Progenitor cell of endocrine pancreas (in vitro differentiated cells): ENCODE measurements at places on chromosomes 2 and 18. TPM values are rescaled to one million over a fixed set of nuclear protein-coding genes. Genes with fewer than 3 reads are reported as not detected.
A peak's percentile ranks its signal among the peaks of the same experiment; 100 is the strongest.

DNA sequence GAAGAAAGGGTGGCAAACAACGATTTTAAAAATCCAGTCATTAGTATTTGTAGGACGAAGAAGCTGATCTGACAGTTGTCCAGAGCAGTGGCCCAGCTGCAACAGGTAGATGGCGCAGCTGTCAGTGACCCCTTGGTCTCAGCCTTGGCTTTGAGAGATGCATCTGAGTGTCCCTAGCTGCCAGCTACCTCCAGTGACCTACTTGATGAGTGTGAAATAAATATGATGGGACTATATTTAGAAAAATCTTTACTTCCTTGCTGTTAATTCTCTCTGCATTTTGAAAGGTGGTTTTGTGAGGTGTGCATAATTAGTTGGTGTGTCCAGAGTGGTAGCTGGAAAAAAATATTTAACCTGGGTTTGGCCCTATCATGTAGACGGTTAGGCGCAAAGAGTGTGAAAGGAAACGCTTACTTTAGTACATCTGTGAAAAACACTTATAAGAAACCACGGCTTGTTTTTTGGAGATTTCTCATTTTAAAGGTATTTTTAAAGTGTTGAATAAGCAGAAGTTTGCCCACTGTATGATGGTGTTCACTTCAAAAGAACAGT is 963 bp downstream of the INPP1 start:
- peak overlapping the region; percentile 26 for H3K27ac ChIP-seq
- peaks cover 3% of the 10 kb centered on the region for H3K27me3 ChIP-seq
- H3K36me3 ChIP-seq: no peaks in the 10 kb centered on the region
- peak overlapping the region; percentile 79 for H3K4me3 ChIP-seq
- DNase-seq: no peak

DNA sequence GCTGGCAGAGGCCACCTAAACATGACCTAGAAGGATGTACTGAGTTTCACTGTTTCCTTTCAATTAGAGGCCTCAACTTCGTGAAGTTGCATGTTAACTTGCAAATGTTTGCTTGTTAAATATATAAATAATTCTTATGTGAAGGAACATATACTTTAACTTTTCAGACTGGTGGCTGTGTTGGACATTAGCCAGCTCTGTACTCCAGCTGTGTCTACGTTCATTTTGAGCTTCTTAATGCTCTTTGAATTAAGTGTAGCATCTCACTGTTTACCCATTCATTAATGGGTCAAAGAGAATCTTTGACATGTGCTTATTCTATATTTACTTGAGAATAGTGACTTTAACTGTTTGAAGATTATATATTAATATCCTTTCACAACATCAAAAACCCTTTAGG is 823.2 kb upstream of the ID2 start:
- H3K4me3 ChIP-seq: no peak overlapping the region
- no peak for DNase-seq
- H3K4me1 ChIP-seq: no peaks in the 10 kb centered on the region
- no peak overlapping the region for H3K27ac ChIP-seq
- H3K27me3 ChIP-seq: peaks cover 8% of the 10 kb centered on the region

DNA sequence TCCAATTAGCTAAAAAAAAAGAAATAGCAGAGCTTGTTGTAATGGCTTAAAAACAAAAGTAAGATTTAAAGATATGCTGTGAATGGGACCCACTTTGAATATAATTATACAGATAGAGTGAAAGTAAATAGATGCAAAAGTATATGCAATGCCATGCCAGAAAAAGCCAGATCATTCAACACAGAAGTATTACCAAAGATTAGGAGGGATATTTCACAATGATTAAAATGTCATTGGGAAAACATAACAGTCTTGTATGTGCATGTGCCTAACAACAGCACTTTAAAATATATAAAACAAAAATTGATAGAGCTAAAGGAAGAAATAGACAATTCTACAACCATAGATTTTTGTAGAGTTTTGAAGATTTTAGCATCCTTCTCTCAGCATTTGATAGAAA is 19.9 kb upstream of the SIGLEC15 start:
- no peak overlapping the region for H3K27ac ChIP-seq
- no peaks in the 10 kb centered on the region for H3K27me3 ChIP-seq
- H3K4me3 ChIP-seq: no peak overlapping the region
- no peak for DNase-seq
- peaks cover 1% of the 10 kb centered on the region for H3K36me3 ChIP-seq

The ZNF396 gene
- 4.5 and 5.9 TPM in 2 replicates for total RNA-seq

DNA sequence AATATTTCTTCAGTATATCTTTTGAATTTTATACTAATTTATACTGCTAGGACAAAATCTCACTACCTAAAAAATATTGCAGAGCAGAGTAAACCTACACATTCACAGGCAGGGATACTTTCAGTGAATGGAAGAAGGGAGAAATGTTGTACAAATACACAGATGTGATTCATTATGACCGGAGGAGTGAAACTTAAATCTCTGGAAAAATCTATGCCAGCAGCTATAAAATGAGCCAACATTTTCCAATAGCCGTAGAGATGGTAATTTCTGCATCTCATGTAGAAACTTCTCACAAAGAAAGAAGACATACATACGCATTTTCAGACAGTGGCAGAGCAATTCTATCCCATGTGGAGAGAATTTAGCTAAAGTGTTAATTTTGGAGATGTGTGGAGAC is 54.8 kb downstream of the KCNS3 start:
- peaks cover 9% of the 10 kb centered on the region for H3K36me3 ChIP-seq
- H3K27me3 ChIP-seq: no peaks in the 10 kb centered on the region
- H3K4me3 ChIP-seq: no peak overlapping the region
- H3K27ac ChIP-seq: no peak overlapping the region
- DNase-seq: no peak

DNA sequence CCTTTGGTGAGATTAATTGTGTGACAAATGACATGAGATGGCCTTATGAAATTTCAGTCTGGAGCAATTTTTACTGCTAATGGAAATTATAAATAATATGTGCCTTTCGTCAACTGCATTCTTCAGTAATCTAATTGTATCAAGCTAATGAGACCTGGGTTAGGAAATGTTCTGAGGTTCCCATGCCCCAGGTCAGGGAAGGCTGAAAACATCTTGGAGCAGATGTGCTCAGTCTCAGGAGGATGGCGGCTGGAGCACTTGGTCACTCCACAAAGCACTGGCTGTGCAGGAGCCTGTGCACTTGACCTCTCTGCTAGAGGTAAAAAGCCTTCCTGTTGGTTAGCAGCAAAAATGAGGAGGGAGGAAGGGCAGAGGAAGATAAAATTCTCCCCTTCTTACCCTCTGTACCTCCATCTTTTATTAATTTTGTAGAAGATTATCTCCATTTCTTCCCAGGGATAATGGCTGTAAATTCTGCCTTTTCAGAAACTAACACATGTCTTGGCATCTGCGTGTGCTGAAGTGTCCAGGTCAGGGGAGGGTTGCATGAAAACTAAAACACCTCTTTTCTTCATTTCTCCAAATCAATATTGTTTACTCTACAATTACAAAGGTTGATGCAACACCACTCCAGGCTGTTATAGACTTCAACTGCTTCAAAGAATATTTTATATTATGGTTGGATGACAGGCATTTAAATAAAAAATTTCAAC is 1606.4 kb upstream of the ACVR2A start:
- no peak for DNase-seq
- peaks cover 21% of the 10 kb centered on the region for H3K4me1 ChIP-seq
- no peaks in the 10 kb centered on the region for H3K36me3 ChIP-seq

DNA sequence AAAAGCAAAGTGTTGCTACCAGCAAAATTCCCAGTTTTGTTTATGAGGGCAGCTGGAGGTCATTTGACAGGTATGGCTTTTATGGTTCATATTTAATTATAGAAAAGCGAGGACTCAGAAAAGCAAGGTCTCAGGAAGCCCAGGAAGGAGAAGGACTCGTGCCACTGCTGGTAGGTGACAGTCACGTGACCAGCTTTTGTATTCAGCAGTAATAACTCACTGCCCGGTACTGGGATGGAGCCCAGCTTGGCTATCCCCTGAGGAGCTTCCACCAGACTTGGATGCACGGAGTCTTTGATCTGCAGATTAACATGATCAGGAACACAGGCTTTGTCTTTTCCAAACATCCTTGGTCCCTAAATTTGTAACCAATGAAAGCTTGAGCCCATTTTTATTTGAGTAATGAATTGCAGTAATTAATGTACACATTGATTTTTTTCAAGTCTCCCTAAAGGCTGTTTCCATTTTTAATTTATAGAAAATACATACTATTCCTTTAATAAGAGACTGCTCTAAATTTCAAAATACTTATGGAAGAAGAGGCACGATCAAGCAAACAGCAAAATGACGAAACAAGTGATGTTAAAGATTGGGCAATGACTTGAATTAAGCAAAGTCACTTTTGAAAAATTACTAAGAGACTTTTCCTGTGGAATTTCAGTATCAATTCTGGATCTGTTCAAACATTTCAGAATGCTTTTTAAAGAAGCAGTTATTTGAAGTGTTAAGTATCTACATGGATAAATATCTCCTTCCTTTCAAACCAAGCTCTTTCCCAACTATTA is 251.7 kb upstream of the HNRNPA3 start:
- H3K4me3 ChIP-seq: no peak overlapping the region
- H3K36me3 ChIP-seq: no peaks in the 10 kb centered on the region
- peaks cover 22% of the 10 kb centered on the region for H3K27me3 ChIP-seq
- no peak for DNase-seq
- no peaks in the 10 kb centered on the region for H3K4me1 ChIP-seq
- no peak overlapping the region for H3K27ac ChIP-seq

DNA sequence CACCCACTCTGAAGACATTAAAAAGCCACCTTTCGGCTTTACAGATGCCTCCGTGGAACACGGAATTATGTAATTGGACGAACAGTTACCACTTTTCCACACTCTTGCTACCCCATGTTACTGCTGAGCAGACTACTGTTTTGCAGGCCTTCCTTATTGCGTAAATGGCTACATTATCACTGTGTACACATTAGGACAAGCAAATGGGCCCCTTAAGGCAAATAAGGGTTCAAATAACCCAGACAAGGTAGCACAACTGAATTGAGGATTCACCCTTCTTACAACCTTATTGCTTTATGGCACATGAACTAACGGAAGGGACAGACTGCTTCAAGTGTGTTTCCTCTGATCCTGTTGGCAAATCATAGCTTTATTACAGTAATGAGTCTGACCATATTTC is 832.2 kb upstream of the FANCL start:
- peaks cover 9% of the 10 kb centered on the region for H3K4me1 ChIP-seq
- no peaks in the 10 kb centered on the region for H3K36me3 ChIP-seq
- H3K27ac ChIP-seq: no peak overlapping the region
- no peak overlapping the region for H3K4me3 ChIP-seq
- DNase-seq: no peak

The SIX2 gene
- total RNA-seq: 4.0 and 7.0 TPM in 2 replicates

- no peak for DNase-seq
- no peak overlapping the region for H3K4me3 ChIP-seq
- no peaks in the 10 kb centered on the region for H3K27me3 ChIP-seq
- peaks cover 9% of the 10 kb centered on the region for H3K4me1 ChIP-seq
- H3K36me3 ChIP-seq: no peaks in the 10 kb centered on the region
- H3K27ac ChIP-seq: no peak overlapping the region
Observed at GRCh38 chr2:62034715-62035114, 129.2 kb downstream of the COMMD1 start.

DNA sequence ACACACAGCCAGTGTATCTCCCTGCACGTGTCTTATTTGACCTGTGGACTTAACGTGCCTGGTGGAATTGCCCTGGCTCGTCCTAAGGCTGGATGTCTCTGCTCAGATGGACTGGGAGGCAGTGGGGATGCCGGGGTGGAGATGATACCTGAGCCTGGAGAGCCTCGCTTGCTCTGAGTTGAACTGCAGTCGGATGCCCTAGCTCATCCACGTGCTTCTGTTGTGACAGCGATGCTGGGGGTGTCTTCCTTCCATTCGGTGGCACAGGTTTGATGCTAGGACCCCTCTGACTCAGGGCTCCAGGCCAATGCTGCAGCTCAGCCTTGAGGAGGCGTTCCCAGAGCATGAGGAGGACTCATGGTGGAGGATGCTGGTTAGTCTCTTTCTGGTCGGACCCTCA is 117.6 kb downstream of the SH3RF3 start:
- H3K4me1 ChIP-seq: peaks cover 2% of the 10 kb centered on the region
- H3K27me3 ChIP-seq: peaks cover 4% of the 10 kb centered on the region
- no peaks in the 10 kb centered on the region for H3K36me3 ChIP-seq
- H3K27ac ChIP-seq: no peak overlapping the region

The CNNM3 gene
- total RNA-seq: 48.4 and 54.0 TPM in 2 replicates

- no peak overlapping the region for H3K27ac ChIP-seq
- H3K36me3 ChIP-seq: no peaks in the 10 kb centered on the region
- peaks cover 20% of the 10 kb centered on the region for H3K4me1 ChIP-seq
Observed at GRCh38 chr2:157442191-157442590, 1.7 kb downstream of the CYTIP start.

GRCh38 chr2:188810586-188810985 is 163.6 kb upstream of the COL3A1 start:
- H3K27ac ChIP-seq: no peak overlapping the region

- H3K4me1 ChIP-seq: peaks cover 15% of the 10 kb centered on the region
- no peaks in the 10 kb centered on the region for H3K27me3 ChIP-seq
- DNase-seq: no peak
- H3K36me3 ChIP-seq: peaks cover 14% of the 10 kb centered on the region
Observed at GRCh38 chr2:15948704-15948957, 8.3 kb downstream of the MYCN start.

DNA sequence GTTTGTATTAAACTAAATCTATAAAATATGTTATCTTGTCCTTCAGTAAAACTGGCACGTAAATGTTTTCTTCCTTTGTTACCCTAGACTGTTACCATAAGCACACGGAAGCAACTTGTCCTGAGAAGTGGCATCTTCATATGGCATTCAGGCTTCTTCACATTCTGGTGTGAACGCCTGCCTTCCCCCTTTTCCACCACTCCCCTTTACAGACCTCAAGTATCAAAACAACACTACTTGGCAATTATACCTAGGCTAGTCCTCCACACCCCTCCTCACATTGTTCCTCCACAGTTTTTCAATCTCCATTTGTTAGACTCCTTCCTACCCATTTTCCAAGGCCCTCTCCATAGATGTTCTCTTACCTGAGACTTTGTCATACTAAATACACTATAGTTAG is 2.9 kb downstream of the MEX3C start:
- H3K36me3 ChIP-seq: peaks cover 3% of the 10 kb centered on the region
- H3K27ac ChIP-seq: peak overlapping the region; percentile 99
- H3K4me3 ChIP-seq: peak overlapping the region; percentile 99
- H3K27me3 ChIP-seq: no peaks in the 10 kb centered on the region
- H3K4me1 ChIP-seq: peaks cover 40% of the 10 kb centered on the region

The HMSD gene
- total RNA-seq: 5.5 and 7.2 TPM in 2 replicates

DNA sequence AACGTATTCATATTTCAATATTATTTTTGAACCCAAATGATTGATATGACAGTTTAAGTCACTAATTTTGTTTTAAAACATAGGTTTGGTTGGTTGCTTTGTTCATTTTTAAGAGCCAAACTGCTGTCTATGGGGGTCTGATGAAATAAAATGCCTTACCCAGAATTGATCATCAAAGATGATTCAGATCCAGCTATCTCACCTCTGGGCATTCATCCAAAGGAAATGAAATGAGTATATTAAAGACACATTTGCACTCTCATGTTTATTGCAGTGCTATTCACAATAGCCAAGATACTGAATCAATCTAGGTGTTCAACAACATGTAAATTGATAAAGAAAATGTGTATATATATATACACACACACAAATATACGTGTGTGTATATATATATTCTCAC is 326.9 kb upstream of the GULP1 start:
- no peak overlapping the region for H3K27ac ChIP-seq
- no peak overlapping the region for H3K4me3 ChIP-seq
- no peaks in the 10 kb centered on the region for H3K27me3 ChIP-seq
- no peaks in the 10 kb centered on the region for H3K4me1 ChIP-seq

- H3K4me1 ChIP-seq: peaks cover 26% of the 10 kb centered on the region
- peaks cover 58% of the 10 kb centered on the region for H3K27me3 ChIP-seq
- no peak overlapping the region for H3K4me3 ChIP-seq
- no peak for DNase-seq
Observed at GRCh38 chr18:58495207-58495606, 133.7 kb downstream of the ALPK2 start.

- no peak overlapping the region for H3K27ac ChIP-seq
- peaks cover 9% of the 10 kb centered on the region for H3K4me1 ChIP-seq
- no peaks in the 10 kb centered on the region for H3K36me3 ChIP-seq
Observed at GRCh38 chr18:65206551-65207260, 544.1 kb upstream of the CDH7 start.
